ENCODE measurements at places on chromosomes 3 and 15.

DNA sequence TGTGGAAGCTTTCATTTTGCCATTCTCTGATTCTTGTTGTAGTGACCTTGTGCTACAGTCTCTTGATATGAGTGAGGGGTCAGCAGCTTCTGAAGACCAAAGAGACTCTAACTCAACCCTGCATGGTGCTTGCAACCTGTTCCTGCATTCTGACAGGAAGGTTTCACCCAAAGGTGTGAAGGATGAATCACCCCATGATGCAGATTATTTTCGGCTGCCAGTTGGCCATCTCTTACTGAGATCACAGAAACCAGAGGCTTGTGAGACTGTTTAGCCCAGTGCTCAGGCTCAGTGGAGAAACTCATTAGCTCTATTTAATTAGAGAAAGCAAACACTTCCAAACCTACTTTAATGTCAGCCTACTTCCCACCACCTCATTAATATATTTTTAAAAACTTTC, 29.2 kb upstream of the TPRG1 start:
- no peak for DNase-seq

DNA sequence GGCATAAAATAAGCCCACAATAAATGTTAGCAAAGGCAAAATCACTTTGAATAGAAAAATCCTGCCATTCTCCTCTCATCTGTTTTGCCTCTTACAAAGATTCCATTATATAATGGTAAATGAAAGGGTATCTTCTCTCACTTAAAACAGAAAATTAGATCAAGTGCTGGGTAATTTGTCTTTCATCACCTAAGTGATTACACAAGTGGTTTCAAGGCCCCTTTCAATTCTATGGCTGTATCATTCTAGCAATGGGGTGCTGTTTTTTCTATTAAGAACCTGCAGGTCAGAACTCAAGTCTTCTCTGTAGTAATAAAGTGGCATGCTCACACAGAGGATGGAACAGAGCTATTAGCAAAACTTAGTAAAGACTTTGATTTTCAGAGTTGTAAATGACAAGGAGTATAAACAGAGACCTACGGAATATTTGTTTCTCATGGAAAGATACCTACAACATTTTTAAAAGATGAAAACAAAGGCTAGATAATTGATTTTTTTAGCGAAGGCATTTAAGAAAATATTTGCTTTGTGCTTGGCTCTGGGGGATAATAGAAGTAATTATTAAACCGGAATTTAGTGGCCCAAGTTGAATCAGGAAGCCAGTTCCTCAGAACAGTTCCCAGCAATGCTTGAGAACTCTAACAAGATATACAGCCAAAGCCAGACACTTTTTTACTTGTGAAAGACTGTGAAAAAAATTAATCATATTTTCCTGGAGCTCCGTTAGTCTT, 137.4 kb downstream of the CMSS1 start:
- no peak for DNase-seq

- DNase-seq = no peak
Observed at GRCh38 chr15:67818464-67818863, 6.8 kb upstream of the SKOR1 start.

- DNase-seq = no peak
Observed at GRCh38 chr3:30933478-30934207, 39.2 kb upstream of the GADL1 start.

DNA sequence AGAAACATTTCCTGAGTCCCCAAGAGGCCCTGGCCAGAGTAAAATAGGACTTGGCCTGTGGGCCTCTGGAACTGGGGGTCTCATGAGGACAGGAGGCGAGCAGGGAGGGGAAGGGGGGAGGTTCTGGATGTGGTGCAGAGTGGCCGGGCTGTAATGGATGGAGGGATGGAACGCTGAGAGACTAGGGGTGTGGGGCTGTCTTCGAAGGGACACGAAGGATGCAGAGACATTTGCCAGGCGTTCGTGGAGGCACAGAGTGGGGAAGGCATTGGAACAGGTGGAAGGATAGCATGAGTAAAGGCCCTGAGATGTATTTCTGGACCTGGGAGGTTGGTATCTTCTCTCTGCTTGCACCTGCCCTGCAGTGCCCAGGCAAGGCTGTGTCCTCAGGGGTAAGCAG, 2.1 kb upstream of the LCTL start:
- no peak for DNase-seq

DNA sequence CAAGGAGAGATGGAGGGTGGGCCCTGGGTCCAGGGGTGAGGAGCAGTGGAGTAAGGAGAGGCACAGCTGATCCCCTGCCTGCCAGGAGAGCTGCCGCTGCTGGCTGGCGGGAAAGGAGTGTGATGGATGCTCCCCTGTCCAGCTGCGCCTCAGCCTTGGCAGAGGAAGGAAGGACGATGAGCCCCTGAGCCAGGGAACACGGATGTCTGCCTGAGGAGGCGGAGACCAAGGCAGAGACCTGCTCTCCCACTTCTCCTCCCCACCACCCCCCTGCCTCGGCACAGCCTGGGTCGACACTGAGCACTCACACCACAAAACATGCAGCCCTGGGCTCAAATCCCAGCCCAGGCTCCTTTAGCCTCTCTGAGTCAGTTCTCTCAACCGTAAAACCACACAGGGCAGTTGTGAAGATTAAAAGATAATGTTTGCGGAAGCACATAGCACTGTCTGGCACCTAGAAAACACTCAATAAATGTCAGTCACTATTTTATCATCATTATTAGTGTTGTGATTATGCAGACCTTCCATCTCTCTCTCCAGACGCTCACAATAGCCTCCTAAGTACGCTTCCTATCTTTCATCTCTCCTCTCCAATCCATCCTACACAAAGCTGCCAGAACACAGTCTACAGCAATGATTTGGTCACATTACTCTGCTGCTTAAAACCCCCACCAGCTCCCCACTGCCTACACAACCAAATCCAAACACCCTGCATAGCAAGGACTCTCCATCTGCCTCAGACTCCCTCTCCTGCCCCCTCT, 52.2 kb downstream of the SEMA5B start:
- DNase-seq = no peak

DNA sequence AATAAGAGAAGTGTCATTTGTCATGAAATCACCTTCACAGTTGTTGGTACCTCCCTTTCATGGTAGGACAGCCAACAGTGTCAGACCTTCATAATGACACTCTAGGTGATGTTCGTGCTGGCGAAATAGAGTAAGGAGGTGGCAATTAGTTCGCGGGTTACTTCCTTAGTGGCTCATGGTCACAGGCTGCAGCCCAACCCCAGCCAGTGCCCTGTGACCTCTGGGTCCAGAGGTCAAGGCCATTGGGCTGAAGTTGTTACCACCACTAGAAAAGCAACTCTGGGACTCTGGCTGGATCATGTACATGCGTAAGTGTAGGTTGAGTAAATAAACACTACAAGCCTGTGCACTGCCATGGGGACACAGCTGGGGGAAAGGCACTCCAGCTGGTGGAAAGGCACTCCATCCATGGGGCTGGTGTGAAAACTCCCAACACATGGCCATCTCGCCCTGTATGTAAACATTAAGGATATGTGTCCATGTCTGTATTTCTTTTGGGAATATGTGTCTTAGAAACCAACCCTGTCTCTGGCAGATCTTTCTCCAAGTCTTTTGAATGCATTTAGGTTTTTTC, 106.7 kb downstream of the RYK start:
- no peak for DNase-seq

DNA sequence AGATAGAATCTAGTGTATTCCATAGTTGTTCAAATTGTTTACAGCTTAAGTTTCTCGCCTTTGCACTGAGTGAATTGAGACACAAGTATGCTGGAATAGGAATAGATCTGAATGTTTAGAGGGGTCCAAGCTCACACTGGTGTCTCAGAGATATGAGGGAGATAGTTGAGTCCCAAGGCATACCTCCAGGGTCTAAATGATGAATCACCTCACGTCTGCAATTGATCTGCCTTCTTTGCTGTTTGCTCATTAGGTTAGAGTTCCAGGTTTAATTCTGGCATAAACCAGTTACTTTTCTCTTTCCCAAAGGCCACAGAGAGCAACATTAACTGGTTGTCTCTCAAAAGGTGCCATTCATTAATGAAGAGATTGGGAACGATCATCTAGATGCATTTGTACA, 106.3 kb upstream of the MME start:
- no peak for DNase-seq

DNA sequence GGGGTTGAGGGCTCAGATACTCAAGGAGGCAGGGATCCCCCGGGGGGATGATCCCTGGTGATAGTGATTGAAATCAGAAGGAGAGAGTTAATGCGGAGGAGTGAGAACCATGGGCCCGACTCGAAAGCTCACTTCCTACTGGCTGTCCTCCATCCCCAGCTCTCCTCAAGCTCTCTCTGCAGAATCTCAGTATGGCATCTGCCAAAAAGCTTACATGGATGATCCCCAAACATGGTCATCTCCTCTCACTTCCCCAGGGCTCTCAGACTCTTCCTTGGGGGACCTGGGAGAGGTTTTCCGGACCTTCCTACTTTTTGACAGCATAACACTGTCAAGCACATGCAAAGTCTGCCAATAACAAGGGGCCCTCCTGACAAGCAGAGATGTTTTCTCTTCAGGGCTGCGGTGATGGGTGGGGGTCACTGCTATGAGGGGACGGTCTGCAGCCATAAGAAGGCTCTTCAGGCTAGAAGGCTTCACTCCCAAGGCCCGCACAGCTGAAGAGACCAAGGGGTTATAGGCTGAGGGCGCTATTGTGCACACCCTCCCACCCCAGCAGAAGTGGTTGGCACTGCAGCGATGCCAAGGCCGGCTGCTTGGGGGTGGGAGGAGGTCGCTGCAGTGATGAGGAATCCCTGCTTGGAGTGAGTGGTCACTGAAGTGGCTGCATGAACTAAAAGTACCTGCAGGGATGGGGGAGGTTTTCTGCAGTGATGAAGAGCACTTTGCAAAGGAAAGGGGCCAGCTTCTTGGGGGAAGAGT, 828 bp upstream of the VWA5B2 start:
- DNase-seq = no peak

GRCh38 chr3:135107043-135107442, 312.0 kb downstream of the EPHB1 start:
- no peak for DNase-seq

- DNase-seq = no peak
Observed at GRCh38 chr3:109685084-109686079, 348.0 kb upstream of the DPPA4 start.

DNA sequence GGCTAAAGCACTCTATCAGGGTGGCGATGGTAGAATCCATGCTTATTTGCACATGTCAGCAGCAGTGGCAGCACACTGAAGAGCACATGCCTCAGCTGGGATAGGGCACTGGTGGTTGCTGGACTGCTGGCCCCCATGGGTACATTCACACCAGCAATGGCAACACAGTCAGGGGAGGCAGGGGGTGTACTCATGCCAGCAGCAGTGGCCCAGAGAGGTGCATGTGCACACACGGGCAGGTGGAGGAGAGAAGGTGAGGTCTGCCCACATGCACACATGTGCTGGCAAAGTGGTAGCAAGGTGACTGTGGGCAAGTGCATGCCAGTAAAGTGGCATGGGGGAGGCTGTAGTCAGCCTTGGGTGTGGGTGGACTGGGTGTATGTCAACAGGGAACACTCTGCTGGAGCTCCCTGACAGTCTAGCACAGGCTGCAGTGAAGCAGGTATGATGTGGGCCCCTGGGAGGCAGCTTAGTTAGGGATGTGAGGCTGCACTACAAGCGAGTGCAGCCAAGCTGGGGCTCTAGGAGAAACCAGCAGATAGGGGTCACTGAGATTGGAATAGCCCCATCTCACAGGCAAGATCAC, 53.9 kb upstream of the NPAP1 start:
- DNase-seq = no peak

DNA sequence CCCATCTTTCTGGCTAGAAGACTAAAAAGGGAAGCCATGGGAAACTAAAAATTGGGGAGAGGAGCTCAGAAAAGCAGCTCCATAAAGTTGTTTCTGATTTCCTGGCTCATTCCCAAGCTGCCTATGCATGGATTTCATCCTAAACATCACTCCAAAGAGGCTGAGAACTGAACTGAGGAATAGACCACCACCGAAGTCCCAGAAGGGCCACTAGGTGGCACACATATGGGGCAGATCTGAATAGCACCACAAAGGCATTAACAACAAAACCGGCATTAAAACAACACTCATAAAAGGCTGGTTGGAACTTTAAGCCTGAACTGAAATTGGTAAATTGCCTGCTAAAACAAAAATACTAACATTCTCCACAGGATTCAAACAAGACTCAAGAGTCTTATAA, 106.3 kb downstream of the PLD1 start:
- DNase-seq = peak; percentile 38

DNA sequence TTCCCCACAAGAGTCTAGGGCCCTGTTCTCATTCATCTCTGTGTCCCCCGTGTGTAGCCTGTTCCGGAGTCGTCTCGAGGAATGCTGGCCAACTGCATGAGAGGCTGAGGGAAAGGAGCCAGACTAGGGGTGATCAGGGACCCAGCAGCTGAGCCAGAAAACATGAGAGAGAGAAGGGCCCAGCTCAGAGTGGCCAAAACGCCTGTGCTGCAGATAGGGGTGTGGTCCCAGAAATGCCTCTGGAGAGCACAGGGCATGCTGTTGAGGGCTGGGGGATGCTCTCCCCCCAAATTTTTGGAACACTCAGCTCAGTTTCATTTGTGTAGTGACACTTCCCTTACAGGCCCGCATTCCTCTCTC, 14.1 kb downstream of the CYP1A2 start:
- no peak for DNase-seq

DNA sequence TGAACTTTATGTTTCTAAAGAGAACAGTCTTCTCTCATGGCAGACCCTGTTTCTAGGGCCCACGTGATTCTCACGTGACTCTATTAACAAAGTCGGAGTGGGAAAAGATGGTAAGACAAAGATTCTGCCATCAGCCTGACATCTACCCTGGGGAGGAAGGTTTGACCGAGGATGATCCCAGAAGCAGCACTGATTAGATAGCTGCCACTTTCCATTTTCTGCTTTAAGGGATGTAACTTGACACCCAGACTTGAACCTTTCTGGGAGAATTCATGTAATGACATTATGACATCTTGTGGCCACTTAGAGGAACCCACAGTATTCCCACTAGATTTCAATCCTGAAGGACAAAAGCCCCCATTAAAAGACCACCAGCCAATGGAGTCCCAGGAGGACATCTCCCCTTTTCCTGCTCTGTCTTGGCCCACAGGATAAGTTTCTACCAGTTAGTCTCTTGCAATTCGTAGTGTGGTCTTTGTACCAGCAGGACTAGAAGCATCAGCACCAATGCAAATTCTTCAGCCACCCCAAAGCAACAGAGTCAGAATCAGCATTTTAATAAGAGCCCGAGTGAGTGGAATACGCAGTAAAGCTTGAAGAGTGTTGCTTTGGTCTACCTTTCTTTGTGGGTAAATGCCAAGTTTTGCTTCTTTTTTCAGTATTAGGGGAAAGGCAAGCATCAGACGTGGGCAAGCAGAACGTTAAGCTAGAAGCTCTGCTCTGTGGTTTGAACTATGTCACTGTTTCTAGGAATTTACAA, 480.5 kb upstream of the PROK2 start:
- peak; percentile 15 for DNase-seq

- no peak for DNase-seq
Observed at GRCh38 chr3:115595611-115596275, 27.6 kb upstream of the GAP43 start.

DNA sequence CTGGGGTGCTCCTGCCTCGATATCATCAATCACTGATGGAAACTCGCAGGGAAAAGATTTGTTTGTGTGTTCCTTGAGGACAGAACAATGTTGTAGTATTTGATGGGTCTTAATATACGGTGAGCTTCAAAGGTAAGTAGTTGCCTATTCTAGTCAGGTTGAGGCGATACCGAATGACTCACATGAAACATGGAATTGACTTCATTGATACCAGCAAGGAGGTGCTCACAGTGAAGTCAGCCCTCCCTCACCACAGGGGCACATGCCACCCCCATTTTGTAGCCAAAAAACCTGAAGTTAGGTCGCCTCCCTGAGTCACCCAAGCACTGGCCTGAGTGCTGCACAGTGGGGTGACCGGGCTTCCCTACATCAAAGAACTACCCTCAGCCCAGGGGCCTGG, 3.7 kb upstream of the ALDH1A3 start:
- no peak for DNase-seq

Data from HEK293T (cell line).